ENCODE measurements at places on chromosomes 4 and X.

DNA sequence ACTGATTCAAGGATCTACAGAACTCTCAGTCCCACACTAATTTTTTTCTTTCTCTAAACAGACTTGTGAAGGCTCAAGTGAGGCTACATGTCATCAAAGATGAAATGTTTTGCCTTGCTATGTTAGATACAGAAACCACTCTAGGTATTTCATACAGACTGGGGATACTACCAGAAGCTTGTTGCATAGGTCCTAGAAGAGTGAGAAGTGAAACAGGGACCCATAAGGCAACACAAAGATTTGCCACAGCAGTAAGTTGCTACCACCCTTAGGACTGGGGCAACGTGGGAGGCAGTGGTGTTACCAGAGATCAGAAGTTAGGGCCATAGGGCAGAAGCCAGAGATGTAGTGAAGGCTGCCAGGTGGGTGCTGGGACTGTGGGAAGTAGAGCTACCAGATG is 50.7 kb upstream of the MID1IP1 start:
- no peak for DNase-seq

- DNase-seq: no peak
Measured at GRCh38 chrX:14916017-14916674, 42.9 kb downstream of the MOSPD2 start.

DNA sequence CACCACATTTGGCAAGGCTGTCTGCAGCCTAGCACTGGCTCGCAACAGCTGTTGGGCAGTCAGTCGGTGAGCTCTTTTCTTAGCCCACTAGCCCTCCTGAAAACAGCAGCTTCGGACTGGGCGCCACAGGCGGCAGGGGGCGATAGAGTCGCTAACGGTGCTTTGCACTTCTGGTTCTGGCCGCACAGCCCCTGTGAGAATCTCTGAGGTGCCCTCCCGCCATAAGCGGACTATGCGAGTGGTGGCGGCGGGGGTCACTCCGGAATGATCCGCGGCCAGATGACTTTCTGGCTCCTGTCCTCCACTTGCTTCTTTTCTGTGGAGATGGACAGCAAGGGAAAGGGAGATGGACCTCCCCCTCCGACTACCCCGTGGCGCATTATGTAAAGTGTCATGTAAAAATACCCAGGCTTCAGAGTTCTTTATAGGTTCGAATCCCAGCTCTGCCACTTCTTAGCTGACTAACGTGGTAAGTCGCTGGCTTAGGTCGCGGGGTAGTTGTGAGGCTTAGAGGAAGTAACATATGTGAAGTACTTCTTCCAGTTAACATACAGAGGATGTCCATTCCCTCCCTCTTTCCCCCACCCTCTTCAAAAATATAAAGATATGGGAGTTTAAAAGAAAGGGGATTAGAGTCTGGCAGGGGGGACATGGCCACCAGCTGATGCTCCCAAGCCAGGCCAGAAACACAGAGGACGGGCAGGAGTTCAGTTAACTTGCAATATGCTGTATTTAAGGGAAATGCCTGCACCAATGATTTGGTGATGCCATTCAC is 11.0 kb downstream of the ARHGAP36 start:
- no peak for DNase-seq

- DNase-seq: no peak
Measured at GRCh38 chrX:140090800-140091124, 125.4 kb upstream of the CXorf66 start.

GRCh38 chr4:137754652-137755471 is 222.6 kb upstream of the PCDH18 start:
- no peak for DNase-seq

- no peak for DNase-seq
Measured at GRCh38 chrX:48520455-48520854, 1.2 kb upstream of the EBP start.

- no peak for DNase-seq
Measured at GRCh38 chrX:79161655-79162054, 17.2 kb downstream of the GPR174 start.

DNA sequence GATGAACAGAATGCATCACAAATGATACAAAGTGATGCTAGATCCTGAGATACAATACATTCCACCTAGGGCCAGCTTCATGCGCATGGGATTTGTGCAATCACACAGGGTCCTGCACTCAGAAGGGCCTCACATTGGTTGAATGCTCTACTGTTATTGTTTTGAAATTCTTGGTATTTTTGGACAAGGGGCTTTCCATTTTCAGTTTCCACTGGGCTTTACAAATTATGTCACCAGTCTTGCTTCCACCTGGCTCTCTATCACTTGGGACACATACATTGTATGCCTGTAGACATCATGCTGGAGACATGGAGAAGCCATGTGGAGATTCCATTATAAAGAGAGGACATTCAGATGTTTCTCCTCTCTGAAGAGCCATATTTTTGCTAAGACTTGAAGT is 155.8 kb downstream of the NAA11 start:
- no peak for DNase-seq

GRCh38 chr4:112927544-112927943 is 121.9 kb upstream of the ANK2 start:
- no peak for DNase-seq

- DNase-seq: no peak
Measured at GRCh38 chr4:20652226-20652885, 47.9 kb upstream of the PACRGL start.

DNA sequence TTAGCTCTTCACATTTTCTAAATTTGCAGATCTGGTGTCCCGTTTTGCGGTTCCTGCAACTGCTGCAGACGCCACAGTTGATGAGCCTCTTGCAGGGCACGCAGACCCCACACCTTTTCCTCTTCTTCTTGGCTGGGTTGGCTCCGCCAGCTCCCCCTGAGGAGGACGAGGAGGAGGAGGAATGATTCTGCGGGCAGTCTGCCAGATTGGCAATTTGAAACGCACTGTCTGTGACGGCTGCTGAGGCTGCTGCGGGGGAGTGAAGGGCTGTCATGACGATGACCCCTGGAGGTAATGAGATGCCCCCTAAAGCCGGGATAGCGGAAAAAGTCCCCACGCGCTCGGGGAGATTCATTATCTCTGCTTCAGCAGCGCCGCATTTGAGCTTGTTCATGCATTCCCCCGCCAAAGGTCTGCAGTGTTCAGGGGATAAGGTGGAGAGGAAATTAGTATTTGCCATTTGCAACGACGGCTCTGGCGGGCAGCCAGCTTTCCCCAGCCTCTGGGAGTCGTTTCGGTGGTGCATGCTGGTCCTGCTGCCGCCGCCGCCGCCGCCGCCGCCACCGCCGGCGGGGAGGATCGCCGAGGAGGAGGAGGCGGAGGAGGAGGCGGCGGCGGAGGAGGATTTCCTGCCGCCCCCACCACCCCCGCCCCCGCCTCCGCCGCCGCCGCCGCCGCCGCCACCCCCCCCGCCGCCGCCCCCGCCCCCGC is 3.8 kb downstream of the CXXC4 start:
- peak; percentile 89 for DNase-seq

GRCh38 chr4:140212646-140213045 is 58.7 kb upstream of the MAML3 start:
- DNase-seq: no peak

DNA sequence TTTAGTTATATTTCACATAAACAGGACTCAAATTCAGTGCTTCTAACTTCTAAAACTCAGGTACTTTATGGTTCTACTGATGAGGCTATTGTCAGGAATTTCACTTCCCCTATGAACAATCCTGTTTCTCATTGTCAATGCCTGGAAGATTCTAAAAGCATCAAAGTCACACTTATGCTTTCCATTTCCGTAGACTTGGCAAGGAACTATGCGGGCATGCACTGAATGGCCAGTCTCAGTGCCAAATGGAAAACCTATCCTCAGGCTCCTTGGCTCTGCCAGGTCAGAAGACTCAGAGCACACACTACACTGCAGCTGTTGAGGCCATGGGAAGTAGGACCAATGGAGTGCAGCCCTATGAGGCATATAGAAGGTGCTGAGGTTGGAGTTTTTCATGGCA is 97.0 kb upstream of the PTPN13 start:
- peak; percentile 16 for DNase-seq

DNA sequence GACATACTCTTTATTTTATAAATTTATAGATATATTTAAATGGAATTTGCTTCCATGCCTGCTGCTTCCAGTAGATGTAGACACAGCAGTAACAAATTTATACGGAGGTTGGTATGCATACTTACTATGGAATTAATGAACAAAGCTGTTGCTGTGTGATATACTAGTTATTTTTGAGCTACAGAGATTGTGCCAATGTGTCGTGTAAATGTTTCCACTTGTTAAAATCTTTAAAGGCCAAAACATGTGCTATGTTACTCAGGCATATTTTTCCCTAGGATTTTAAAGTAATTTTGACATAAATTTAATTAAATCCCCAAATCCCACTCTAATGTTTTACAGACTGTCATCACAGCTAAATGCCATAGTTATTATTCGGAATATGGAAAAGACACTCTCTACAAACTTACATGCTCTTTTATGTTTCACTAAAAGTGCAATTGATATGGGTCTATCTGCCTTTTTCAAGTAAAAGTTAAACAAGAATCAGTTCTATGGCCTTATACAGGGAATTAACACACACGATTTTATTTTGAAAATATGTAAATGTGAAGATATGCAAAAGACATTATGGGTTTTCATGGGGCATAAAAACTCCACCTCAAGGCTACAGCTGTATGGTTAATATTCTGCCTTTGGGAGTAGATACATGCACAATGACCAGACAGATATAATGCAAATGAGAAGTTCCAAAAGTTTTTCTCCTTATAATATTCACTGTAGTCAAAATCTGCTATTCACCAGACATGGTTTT is 256.8 kb downstream of the FSTL5 start:
- DNase-seq: no peak

DNA sequence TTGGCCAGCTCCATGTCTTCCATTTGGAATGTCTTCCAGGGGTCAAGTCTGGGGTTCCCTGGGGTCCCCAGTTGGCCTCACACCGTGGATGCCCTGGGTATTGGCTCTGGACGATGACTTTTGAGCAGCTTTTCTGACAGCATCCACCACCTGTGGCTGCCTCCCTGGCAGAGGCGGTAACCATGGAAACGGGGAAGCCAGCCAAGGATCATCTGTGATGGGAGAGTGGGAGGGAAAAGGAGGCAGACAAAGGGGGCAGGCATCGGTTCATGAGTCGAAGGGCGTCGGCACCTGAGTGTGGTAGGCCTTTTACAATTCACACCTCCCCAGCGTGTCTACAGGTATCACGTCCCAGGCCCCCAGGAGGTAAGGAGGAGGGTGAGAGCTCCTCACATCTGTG is 152.2 kb downstream of the ASMT start:
- peak; percentile 1 for DNase-seq

DNA sequence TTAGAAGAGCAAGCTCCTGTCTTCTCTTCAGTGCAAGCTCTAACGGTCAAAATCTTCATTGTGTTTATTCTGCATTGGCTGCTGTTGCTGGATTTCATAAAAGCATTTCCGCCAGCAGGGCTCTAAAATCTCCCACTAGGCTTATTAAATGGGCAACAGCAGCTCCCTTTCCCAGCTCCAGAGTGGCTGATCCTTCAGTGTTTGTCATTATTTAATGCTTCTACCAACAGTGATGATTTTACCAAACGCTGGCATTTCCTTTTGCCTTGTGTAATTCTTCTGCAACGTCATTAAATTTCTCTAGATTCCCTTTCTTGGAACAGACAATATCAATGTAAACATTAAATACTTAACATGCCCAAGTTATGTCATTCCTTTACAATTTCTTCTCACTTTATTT is 20.1 kb downstream of the SLC7A11 start:
- no peak for DNase-seq

GRCh38 chr4:107896158-107896645 is 35.1 kb upstream of the CYP2U1 start:
- DNase-seq: peak; percentile 34

DNA sequence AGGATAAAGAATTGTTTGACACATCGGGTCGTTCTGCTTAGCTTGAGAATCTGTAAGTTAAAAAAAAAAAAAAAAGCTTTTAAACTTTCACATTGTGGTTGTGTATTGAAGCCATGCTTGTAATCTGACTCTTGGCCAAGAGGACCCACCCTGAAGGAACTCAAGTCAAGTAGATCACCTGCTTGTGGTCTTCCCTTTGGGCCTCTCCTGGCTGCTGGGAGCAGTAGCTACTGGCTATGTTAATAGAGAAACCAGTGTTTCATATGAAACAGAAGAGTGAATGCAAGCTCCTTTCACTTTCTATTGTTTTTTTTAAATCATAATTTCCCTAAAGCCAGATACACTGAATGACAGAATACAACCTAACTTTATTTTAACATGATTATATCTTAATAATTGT is 402.4 kb upstream of the NDST4 start:
- no peak for DNase-seq
